ENCODE measurements at places on chromosomes 5 and 9.

GRCh38 chr9:129175825-129176633, 2.0 kb downstream of the IER5L start:
- peak; percentile 92 for DNase-seq

- DNase-seq: no peak
Measured at GRCh38 chr5:119059740-119060255, 11.1 kb upstream of the DMXL1 start.

DNA sequence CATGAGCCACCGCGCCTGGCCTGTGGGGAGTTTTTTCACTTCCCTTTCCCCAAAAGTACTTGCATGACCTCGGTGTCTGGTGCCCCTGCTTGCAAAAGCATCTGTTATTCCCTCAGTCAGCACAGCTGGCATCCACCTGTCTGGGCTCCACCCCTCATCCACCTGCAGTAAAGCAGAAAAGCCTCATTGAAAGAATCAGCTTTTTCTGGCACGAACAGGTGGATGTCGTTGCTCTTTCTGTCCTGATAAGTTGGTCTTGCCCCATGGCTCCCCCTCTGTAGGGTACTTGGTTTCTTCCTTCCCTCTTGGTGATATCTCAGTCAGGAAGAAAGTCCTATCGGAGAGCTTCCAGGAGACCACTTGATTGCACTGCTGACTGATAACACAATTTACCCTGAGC, 37.4 kb downstream of the WWC1 start:
- DNase-seq: peak; percentile 84

DNA sequence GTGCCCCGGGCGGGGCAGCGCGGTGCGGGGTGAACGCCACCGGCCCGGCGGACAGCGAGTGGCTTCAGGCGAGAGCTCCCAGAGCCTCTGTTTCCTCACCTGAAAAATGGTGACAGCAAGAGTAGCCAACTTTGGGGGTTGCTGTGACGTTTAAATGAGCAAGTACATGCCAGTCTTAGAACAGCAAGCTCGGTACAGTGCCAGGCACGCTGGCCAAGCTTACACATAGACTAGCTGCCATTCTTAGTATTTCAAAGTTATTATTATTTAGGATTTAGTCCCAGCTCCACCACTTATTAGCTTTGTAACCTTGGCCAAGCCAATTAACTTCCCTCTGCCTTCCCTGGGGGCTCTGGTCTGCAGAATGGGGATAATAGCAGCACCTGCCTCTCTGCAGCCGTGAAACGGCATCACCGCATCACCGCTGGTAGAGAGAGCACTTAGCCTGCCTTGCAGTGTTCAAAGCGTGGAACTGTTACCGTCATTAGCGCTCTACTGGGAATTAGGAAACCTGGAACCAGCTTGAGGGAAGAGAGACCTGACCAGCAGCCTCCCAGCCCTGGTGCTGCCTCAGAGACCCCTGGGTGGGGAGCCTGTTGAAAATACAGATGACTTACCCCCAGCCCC, at the start of gene C9orf50:
Gene C9orf50 (minus strand): TSS at position 433 of the 627 bp plus-strand sequence. CDS start 527 bp downstream, outside the sequence.
- no peak for DNase-seq

DNA sequence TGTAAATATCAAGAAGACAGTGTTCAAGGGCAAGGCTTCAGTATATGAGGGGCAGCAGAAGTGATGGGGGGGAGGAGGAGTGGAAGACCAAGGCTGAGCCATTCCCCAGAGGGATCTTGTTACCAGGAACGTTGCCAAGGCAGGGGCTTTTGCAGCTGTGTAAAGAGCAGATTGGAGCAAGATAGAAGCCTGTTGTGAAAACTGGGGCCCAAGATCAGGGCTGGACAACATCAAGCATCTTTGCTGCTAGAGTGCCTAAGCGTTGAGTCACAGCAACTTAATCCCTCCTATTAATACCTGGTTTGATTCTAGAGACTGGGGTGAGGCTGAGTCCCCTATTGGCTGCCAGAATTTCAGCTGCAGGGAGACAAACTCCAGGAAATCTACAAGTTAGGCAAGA, 18.4 kb upstream of the ERCC6L2 start:
- DNase-seq: no peak

DNA sequence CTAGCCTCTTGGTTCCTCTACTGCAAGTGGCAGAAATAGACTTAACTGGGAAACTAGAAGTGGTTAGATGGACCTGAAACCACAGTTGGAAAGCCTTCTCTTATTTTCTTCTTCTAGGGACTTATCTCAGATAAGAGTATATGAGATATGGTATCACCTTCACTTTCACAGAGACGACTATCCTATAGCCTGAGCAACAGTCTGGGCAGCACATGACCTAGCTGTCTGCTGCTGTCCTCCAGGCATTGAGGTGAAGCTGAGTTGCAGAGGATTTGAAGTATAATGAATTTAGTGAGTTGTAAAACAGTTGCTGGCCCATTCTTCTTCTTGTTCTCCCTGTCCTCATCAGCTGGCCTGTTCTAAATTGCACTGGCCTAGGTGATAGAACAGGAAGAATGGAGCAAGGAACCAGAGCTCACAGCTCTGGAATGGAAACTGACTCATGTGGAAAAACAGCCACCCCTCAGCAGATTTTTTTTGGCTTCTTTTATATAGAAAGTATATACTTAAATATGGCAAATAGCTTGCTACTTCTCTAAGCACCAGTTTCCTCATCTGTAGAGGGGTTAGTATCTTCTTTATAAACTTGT, 27.8 kb downstream of the RECK start:
- DNase-seq: no peak

GRCh38 chr9:134062461-134063087, 5.3 kb downstream of the BRD3 start:
- DNase-seq: no peak

- no peak for DNase-seq
Measured at GRCh38 chr5:146400201-146400600, 46.9 kb upstream of the TCERG1 start.

Measured in mucosa of descending colon (tissue), 3 donors.